ENCODE measurements at places on chromosomes 5 and 9. TPM values are rescaled to one million over a fixed set of nuclear protein-coding genes. Genes with fewer than 3 reads are reported as not detected.

The IZUMO3 gene
- not detected for total RNA-seq

GRCh38 chr9:109452761-109453160, 45.3 kb downstream of the PTPN3 start:
- DNase-seq, result no peak

GRCh38 chr5:77832938-77833337, 56.8 kb upstream of the TBCA start:
- DNase-seq, result no peak

- no peak for DNase-seq
These were observed 167.5 kb downstream of the INSYN2B start for GRCh38 chr5:169812786-169813185.

DNA sequence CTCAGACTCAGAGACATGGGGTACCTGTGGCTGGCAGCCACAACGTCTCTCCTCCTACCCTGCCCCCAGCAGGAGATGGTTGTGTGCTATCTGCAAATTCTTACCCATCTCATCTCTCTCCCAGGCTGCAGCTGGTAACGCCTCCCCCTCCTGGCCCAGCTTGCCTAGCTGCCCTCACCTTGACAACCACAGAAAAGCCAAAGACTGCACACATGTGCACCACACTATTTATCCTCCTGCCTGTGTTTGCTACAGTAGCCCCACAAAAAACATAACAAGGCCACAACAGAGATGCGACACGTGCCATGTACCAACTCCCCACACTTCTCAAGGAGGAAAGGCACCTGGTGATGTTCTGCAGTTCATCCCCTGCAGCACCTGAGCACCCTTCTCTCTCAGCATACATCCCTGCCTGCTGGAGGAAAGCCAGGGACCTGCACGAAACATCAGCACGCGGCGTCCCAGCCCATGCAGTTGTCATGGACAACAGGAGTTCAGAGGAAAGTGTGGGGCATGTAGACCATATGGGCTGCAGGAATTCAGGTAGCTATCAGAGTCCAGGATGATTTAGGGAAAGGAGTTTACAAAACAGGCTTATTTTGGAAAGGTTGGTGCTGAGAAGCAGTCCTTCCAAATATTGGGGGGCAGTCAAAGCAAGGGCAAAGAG, 168.7 kb downstream of the C5orf15 start:
- no peak for DNase-seq

DNA sequence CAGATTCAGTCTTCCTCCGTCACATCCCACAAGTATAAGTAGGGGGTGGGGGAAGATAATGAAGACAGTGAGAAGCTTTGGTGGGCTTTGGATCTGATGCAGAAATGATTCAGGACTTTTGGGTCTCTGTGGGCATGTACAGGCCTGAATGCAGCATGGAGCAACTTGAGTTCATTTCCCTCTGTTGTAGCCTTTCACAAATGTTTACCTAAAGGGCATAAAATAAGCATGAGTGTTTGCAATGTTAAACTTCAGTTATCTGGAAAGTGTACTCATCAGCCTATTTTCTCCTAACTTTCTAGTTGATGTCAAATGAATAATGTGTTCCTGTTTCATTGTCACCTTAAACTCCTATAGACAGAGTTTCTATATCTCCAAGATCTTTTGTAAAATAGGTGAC, 39.3 kb downstream of the GARNL3 start:
- no peak for DNase-seq
